ENCODE measurements at places on chromosomes 7 and 10.

GRCh38 chr10:6603142-6604125, 23.4 kb upstream of the PRKCQ start:
- no peak for DNase-seq

DNA sequence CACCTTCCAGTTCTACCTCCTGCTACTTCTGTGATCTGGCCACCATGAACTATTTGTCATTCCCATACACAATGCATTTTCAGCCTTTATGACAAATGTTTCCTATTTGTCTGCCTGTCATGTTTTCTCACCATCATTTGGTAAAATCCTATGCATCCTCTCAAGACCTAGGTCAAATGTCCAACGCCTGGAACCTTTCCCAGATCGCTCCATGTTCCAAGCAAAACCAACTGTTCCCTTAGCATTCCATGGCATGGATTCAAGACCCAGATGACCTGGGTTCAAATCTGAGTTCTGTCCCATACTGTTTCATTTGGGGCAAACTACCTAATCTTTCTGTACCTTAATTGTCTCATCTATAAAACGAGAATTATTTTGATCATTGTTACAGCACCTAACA, 98.9 kb downstream of the USP6NL start:
- DNase-seq, result no peak

- no peak for DNase-seq
These were observed 76.2 kb downstream of the CYP51A1 start for GRCh38 chr7:92058040-92058439.

GRCh38 chr10:112517451-112517862, 70.4 kb downstream of the VTI1A start:
- DNase-seq, result no peak

- no peak for DNase-seq
These were observed 197.7 kb upstream of the FRMD4A start for GRCh38 chr10:14528450-14528849.

- DNase-seq, result no peak
These were observed 31.6 kb downstream of the IL15RA start for GRCh38 chr10:5945561-5946418.

- no peak for DNase-seq
These were observed 13.1 kb upstream of the TNPO3 start for GRCh38 chr7:129067943-129068548.

- DNase-seq, result no peak
These were observed 70.2 kb downstream of the HTR7 start for GRCh38 chr10:90787393-90788198.

GRCh38 chr10:101224910-101225823, 4.1 kb downstream of the LBX1 start:
- no peak for DNase-seq

DNA sequence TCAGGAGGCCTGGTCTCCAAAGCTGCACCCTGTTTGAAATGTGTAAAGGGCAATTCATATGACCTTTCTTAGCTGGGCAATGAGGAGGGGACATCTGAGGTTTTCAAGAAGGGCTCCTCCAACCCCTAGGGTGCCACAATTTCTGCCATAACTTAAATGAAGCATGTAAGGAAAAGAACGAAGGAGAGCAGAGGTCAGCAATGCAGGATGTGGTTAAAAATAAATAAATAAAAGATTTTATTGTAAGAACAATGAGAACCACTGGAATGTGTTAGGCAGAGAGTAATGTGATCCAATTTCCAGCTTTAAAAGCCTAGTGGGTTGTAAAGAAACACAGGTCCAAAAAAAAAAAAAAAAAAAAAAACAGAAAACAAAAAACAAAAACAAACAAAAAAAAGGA, 673.1 kb downstream of the TNS3 start:
- no peak for DNase-seq

GRCh38 chr10:21681156-21681555, 147.1 kb downstream of the MLLT10 start:
- no peak for DNase-seq

- DNase-seq, result no peak
These were observed 37.2 kb downstream of the KAT6B start for GRCh38 chr10:74863551-74863950.

- DNase-seq, result no peak
These were observed 39.2 kb downstream of the PNLIPRP3 start for GRCh38 chr10:116466715-116467422.

DNA sequence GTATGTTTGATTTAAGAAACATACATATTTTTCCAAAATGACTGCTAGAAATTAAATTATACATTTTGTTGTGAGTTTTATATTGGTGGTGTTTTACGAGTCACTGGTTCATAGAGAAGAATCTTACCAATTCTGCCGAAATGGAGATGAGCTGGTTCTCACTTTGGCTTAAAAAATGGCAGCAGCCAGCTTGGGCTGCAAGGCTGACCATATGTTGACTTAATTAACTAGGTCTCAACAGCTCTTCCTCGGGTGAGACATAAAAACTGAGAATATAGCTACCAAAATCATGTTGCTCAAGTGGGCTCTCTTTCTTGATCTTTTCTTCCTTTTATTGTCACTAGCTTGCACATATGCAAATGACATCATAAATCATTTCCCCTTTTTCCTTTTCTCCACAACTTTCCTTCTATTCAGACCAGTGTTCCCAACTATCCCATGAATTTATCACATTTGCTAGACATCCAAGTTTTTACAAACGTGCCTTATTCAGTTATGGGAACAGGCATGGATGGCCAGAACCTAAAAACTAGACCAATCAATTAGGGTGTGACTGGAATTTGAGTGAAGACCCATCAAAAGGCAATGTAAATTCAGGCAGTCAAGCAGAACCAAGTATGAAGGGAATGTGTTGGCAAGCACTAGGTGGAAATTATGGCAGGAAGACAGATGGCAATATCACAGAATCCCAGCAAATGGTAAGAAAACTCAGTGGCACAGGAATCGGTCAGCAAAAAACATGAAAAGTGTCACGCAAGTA, 6.4 kb upstream of the TSPAN12 start:
- DNase-seq, result no peak

GRCh38 chr7:127927348-127927696, 103.9 kb downstream of the LRRC4 start:
- no peak for DNase-seq

GRCh38 chr7:83976302-83976701, 218.3 kb downstream of the SEMA3A start:
- DNase-seq, result no peak

DNA sequence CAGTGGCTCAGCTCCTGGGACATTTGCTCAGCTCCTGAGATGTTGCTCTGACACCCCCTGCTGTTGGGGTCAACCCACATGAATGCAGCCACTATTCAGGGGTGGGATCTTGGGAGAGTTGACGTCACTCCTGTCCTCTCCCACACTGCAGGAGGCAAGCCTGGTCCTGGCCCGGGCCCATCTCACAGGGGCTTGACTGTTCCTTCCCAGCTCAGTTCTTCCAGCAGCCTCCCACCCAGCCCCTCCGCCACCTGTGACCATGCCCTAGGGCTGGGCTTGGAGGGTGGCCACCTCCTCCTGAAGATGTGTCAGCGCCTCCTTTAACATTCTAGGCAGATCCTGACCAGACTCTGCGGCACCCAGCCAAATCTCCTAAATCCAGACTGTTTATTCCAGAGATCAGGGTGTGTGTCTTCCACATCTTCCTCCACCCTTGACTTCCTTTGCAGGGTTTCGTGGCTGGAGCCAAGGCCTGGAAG, 19.1 kb upstream of the OPALIN start:
- DNase-seq, result no peak

DNA sequence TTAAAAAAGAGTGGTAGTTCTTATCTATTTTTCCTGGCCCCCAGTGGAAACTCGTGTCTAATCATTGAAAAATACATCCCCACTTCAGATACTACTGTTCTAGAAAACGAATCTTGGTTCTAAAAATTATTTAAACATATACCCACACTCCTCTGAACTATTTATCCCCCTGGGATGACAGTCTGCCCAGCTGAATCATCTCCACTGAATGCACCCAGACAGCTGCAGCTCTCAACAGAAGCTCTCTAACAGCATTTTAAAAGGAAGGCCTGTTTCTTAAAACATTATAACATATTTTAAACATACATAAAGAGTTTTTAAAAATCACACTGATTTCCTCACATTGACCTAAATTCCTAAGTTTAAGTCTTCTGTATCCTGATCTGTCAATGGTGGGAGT, 544.6 kb upstream of the PHF14 start:
- no peak for DNase-seq

DNA sequence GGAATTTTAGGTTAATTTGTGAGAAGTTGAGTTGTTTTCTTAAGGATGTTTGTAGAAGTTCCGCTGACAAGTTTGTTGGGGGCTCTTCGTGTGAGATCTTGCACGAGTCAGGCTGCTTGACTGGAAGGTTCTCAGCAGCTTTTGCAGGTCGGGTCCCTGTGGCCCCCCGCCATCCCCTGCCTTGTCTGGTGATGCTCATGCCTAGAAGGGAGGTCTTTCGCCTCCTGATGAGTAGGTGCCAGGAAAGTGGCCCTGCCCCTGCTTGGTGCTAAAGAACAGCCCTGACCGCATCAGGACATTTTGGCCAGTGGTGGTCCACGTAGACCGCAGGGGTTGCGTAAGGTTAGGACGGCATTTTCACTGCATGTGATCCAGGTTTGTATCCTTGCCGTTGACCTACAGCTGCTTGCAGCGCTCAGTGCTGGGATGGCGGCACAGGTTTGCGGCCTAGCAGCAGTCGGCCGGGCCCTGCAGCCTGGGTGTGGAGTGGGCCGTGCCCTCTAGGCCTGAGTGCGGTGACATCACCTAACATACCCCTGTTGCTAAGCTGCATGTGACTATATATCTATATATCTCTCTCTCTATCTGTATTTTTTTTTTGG, 62.4 kb downstream of the DNAJB6 start:
- DNase-seq, result no peak

DNA sequence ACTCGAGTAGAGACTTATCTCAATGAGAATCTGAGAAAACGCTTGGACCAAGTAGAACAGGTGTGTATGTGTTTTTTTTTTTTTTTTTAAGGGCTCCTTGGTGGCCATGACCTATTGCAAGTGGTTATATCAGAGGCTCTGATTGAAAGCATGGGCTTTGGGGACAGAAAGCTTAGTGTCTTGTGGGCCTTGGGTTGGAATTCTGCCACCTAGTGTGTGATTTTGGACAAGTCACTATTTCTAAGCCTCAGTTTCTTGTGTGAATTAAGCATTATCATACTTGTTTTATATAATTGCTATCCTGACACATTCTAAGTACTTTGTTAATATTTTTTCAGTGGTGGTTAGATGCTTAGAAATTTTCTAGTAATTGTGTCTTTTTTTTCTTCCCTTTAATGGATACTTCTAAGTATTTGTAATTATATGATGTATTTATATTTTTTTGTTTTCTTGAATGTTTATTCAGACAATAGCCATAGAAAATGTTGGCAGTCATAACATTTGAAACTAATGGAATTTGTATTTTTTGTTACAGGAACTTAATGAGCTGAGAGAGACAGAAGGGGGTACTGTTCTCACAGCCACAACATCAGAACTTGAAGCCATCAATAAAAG, 33.1 kb downstream of the SMC3 start:
- no peak for DNase-seq

GRCh38 chr7:45975367-45975766, 54.3 kb upstream of the IGFBP3 start:
- no peak for DNase-seq

- DNase-seq, result no peak
These were observed 239.3 kb downstream of the AUTS2 start for GRCh38 chr7:69837387-69838068.

DNA sequence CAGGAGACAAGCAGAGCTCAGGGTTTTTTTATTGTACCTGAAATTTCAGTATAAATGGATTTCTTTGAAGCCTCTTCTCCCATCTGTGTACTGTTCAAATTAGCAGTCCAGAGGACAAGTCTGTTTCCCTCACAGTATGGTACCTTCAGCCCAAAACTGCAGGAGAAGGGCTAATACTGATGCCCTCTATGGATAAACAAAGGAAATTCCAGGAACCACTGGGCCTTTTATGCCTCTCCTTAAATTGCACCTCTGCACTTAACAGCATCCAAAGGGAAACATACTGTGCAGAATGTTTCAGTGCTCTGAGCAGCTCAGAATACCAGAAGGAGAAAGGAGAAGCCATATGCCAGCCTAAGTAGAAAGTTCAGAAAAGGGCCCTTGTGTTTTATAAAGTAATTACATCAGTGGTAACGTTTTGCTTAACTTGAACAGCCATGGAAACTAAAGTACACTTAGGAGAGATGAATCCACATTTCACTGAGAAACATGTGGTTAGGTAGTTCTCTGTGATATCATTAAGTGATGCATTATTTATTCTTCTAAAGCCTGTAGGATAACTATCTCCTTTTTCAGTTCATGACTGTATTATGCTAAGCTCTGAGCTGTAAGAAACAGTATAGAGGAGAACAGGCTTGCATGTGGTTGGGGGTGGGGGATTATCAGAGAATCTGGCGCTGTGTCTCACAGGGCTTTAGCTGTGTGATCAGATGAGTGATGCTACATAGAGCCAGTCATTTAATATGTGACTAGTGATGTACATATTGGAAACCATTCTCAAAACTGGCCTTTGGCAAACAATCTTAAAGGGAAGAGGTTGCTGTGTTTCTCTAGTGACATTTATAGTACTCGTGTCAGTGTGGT, 111.3 kb downstream of the POU6F2 start:
- no peak for DNase-seq

- no peak for DNase-seq
These were observed 66.5 kb downstream of the SHH start for GRCh38 chr7:155745737-155746136.

GRCh38 chr7:114104035-114104434, 185.2 kb upstream of the PPP1R3A start:
- no peak for DNase-seq

DNA sequence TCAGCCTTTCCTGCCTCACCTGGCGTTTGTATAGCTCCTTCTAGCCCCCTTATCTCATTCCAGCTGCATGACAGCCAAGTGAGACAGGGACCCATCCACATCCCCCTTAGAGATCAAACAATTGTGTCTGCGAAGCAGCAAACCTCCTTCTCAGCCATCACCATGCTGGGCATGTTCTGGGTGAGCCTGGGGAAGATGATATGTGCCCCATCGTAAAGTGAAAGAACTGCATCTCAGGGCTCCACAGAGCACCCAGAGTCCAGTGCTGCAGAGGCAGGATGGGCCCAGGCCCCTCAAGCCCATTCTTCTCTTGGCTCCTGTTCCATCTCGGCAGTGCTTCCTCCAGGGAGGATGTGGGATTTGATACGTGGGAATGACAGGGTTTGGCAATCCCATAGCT, 43.2 kb downstream of the FIGNL1 start:
- no peak for DNase-seq

DNA sequence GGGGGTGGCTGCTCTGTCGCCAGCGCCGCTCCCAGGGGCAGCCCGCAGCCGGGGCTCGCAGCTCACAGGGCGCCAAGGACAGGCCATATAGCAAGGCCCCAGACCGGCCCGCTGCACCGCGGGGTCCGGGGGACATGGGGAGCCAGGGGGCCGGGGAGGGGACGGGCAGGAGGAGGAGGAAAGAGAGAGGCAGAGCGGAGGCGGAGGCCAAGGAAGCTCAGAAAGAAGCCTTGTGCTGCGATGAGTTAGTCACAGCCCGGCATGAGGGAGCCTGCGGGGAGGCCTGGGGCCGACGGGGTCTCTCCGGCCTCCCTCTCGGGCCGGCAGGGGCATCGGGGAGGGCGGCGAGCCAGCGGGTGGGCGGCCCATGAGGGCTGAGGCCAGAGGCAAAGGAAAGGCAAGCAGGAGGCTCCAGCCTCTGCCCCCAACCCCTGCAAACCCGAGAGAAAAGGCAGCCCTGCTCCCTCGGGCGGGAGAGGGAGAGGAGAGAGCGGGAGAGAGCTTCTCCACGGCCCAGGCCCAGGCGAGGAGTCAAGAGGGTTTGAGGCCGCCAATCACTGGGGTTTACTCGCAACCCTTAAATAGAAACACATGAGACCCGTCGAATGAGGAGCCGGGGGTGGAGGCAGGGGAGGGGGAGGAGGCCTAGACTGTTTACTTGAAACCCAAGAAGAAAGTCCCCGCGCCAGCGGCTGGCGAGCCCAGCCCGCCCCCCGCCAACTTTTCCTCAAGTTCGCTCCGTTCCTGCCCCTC, 167.9 kb downstream of the NEURL1 start:
- peak; percentile 48 for DNase-seq

Data from activated naive CD4-positive, alpha-beta T cell treated with anti-CD3 and anti-CD28 coated beads, Interleukin-2, amount 50 U/mL, for 16 hours (primary cell).